ENCODE measurements at places on chromosomes 13 and 19.

GRCh38 chr19:23817519-23817918 is 58.8 kb upstream of the ZNF681 start:
- no peak for DNase-seq

DNA sequence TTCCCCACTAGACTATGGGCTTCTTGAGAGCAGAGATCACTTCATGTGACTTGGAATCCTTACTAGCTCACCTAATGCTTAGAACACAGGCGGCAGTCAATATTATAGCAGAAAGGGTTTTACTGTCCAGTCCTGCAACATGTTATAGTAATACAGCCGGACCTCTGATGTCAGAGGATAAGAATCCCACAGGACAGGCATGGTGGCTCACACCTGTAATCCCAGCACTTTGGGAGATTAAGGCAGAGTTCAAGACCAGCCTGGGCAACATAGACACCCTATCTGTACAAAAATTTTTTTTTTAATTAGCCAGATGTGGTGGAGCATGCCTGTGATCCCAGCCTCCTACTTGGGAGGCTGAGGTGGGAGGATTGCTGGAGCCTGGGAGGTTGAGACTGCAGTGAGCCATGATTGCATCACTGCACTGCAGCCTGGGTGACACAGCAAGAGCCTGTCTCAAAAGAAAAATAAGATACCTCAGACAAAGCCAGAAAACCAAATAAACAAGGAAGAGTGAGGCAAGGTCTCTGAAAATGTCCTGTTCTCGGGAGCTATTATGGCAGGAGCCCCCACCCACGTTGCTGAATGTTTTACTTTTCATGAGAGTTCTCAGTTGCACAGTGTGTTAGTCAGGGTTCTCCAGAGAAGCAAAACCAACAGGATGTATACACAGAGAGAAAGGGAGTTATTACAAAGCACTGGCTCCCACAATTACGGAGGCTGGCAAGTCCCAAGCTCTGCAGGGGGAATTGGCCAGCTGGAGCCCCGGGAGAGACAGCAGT is 100.8 kb downstream of the UBL3 start:
- DNase-seq: peak; percentile 47

GRCh38 chr13:39968646-39969475 is 313.4 kb downstream of the COG6 start:
- no peak for DNase-seq

DNA sequence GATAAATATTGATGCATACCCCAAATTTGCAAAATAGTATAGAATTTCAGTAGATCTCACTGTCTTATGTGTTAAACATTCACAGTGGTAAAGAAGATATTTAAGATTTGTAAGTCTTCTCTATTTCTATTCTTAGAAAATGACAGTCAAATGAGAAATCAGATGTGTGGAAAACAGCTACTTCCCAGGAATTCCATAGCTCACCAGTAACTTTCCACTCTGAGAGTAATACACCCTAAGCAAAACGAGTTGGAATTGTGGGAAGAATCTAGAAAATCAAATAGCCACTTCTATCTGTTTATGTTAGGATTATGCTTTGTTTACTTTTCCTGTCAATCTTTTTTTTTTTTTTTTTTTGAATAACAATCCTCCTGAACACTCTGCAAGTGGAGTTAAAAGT is 69.1 kb downstream of the FLT1 start:
- DNase-seq: no peak

GRCh38 chr19:19120308-19121231 is 17.7 kb downstream of the TMEM161A start:
- DNase-seq: peak; percentile 67

DNA sequence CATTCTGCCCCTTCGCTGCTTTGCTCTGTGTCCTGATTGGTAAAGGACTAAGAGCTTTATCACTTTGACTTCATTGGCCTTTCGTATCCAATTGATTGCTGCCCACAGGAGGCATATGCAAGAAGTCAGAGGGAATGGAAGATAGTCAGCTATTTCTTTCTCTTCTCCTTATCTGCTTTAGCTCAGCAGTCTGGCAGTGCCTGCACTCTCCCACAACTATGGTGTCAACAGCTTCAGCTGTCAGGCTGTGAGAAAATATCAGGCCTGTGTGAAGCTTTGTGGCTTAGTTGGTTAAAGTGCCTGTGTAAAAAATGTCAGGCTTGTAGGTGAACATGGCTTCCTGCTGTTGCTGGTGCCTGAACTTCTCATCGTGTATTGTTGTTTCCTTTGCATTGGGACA is 243.0 kb downstream of the PCDH17 start:
- no peak for DNase-seq

- DNase-seq: no peak
Observed at GRCh38 chr13:43185226-43185625, 161.8 kb downstream of the DNAJC15 start.

Data from brain pericyte (primary cell).